ENCODE measurements at places on chromosomes 4 and X.

GRCh38 chr4:6445403-6446129 is 26.8 kb downstream of the PPP2R2C start:
- no peak for DNase-seq

- peak; percentile 37 for DNase-seq
Observed at GRCh38 chr4:80196922-80197573, at the start of gene PRDM8. PRDM8 (plus strand) TSS chr4:80197503; CDS start chr4:80200081, 2,578 bp downstream.

GRCh38 chrX:129813662-129814368 is 29.9 kb downstream of the ZDHHC9 start:
- DNase-seq: no peak

- peak; percentile 46 for DNase-seq
Observed at GRCh38 chr4:8192748-8193738, 6.0 kb upstream of the SH3TC1 start.

GRCh38 chrX:20317873-20318272 is 51.2 kb upstream of the RPS6KA3 start:
- DNase-seq: peak; percentile 2

DNA sequence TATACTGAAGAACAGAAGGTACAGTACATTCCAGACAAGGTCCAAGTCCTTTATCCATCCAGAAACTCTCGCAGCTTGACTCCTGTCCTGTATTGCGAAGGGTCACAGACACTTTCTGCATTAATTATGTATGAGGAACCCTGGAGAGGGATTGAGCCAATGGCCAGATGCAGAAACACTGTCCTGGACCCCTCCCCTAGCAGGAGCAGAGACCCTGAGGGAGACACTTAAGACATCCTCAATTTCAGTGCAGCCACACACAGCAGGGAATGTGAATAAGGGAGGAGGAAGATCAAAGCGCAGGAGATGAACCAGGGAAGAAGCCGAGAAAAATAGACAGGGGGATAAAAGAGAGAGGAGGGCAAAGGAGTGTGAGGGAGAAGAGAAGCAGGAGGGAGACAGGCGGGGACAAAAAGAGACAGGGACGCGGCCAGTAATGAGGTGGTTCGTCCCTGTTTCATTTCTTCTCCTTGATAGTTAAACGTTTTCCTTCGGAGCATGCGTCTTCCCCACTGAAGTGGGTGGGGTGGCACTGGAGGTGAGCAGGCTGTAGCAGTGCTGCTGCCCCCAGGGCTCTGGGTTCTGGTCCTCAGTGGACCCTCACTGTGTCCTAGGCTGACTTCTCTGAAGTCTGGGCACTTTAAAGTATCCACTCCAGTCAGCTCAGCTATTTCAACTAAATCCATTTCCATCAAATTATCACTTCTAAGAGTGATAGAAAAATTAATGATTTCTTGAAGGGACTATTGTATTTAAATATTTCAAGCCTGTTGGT is 356.4 kb upstream of the NOCT start:
- DNase-seq: no peak

GRCh38 chrX:10926891-10927290 is 184.2 kb upstream of the HCCS start:
- peak; percentile 6 for DNase-seq

DNA sequence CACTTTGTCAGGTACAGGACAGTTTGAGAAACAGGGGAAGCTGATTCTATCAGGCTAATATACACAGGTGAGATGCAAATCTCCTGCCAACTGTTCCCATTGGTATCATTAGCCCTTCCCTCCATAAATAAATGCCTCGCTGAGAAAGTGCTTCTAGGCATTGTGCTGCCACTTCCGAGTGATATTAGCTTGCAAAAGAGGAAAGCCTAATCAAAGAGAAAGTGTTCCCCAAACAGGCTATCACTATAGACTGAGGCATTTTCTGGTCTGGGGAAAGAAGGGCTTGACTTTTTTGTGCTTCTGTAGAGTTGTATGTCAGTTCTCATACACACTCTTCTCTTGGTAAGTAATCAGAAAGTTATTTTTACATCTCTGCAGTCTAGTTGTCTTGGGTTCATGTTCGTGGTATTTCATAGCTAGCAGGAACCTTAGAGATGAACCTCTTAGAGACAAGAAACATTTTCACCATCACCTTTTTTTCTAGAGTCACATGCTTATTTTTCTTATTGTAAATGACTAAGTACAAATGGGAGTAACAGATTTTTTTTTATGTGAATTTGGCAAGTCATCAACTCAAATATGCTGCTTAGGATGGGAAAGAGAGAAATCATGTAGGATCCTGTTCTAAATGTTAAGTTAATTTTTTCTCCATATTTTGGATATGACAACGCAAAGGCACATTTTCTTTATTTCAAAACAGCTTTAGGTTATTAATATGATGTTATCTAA is 1009.8 kb downstream of the ADGRL3 start:
- DNase-seq: no peak

- DNase-seq: no peak
Observed at GRCh38 chrX:110294087-110294486, 23.8 kb downstream of the AMMECR1 start.

GRCh38 chr4:56149591-56149990 is 200.8 kb downstream of the CEP135 start:
- no peak for DNase-seq

GRCh38 chrX:117936118-117936517 is 180.5 kb downstream of the KLHL13 start:
- peak; percentile 0 for DNase-seq

DNA sequence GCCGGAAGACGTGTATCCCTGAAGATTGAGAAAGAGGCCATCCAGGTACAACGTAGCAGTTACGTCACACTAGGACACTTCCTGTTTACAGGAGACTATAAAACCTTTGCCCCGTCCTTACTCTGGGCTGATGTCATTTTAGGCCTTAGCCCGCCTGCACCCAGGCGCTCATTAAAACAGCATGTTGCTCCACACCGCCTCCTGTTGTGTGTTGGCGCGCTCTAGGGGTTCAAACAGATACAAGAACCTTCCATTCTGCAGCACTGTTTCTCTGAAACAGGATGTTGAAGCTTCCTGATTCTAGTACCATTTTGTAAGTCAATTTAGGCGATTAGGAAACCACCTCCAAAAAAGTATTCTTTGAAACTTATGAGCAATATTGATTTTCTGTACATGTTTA is 722.1 kb downstream of the PCDH7 start:
- no peak for DNase-seq

- no peak for DNase-seq
Observed at GRCh38 chrX:127558811-127559210, 493.4 kb downstream of the ACTRT1 start.

- no peak for DNase-seq
Observed at GRCh38 chr4:1044469-1045192, 33.2 kb downstream of the FGFRL1 start.

DNA sequence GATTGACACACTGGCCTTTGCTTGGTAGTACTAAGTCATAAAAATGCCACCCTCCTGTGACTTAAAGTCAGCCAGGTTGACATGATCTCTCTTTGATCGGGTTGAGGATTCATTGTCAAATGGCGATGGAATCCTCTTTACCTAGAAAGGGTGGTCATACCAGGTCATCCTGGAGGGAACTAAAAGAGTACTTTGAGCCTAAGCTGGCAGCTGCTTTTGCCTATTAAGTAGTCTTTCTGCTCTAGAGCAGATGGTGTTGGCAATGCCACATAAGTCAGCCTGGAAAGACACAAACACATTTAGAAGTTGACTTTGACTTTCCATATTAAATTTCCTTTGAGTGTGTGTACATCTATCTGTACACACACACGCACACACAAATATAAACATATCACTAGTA is 39.2 kb upstream of the C4orf54 start:
- DNase-seq: no peak

- peak; percentile 76 for DNase-seq
Observed at GRCh38 chrX:46777971-46778810, 19.3 kb upstream of the SLC9A7 start.

- DNase-seq: peak; percentile 19
Observed at GRCh38 chr4:139144161-139144859, 32.7 kb downstream of the ELF2 start.

- DNase-seq: no peak
Observed at GRCh38 chrX:135287266-135287823, 21.9 kb upstream of the ETDC start.

GRCh38 chrX:130715299-130715698 is 187.7 kb downstream of the ENOX2 start:
- no peak for DNase-seq

- DNase-seq: peak; percentile 53
Observed at GRCh38 chr4:1039493-1040343, 28.3 kb downstream of the FGFRL1 start.

GRCh38 chr4:62018537-62018936 is 818.4 kb downstream of the ADGRL3 start:
- no peak for DNase-seq

GRCh38 chr4:84403656-84404055 is 95.4 kb downstream of the NKX6-1 start:
- DNase-seq: peak; percentile 3

DNA sequence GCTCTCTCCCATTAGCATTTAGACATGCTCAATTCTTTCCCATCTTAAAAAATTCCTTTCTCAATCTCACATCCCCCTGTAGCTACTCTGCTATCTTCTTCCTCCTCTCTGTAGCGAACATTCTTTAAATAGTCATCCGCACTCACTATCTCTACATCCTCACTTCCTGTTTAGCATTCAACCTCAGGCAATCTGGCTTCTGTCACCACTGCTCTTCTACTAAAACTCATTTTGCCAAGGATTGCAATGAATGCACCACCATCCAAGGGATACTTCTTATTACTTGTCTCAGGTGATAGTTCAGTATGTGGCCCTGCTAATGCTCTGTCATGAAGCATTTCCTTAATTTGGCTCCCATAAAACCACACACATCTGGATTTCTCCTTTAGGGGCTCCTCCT is 10.9 kb upstream of the TET2 start:
- DNase-seq: no peak

DNA sequence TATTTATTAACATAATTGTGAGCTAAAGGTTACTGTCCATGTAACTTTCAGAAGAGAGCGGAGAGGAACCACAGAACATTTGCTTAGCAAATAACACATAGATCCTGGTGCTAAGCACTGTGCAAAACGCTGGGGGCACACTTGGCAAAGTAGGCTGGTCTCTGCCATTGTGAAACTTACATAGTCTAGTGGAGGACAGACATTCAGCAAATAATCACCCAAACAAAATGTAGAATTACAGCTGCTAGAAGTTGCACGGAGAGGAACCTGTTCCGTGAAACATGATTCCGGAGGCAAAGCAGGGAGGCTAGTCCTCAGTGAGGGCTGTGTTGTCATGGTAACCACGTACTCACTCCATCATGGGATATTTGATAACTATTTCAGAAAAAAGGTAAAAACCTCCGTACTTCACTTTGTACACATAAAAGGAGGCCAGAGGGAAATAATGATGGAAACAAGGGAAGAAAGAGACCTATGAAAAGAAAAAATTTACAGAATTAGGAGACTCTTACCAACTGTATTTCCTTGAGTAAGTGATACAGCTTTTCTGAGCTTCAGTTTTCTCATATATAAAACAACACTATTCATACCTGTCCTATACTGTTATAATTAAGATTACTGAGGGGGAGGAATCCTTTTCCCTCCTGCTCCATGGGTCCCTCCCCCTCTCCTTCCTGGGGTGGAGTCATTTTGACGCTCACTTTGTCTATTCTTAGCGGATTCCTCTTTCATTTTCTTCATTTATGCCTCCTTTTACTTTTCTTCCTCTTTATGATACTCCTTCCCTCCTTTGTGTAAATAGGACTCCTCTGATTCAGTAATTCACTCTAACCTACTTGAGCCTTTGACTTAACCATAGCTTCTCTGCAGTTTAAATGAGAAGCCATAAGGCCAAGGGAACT is 825 bp upstream of the RASGEF1B start:
- DNase-seq: peak; percentile 6

GRCh38 chrX:150944233-150944632 is 38.9 kb upstream of the HMGB3 start:
- DNase-seq: no peak

GRCh38 chr4:90189178-90189577 is 62.0 kb downstream of the CCSER1 start:
- DNase-seq: no peak

DNA sequence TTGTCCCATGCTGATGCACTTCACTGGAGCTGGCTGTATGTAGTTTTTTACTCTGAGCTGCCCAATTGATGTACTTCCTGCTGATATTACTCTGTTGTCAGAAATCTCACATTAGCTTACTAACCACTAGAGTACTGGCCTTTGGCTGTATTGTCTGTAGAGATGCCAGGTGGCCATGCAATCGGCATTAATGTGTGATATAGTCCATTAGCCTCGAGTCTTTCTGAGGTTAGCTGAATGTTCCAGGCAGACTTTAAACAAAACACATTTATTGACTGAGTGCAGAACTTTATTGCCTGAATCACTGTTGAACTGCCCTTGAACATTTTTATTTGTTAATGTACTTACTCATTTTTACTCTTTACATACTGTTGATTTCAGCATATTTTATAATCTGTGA is 335.2 kb downstream of the PCDH10 start:
- DNase-seq: no peak

DNA sequence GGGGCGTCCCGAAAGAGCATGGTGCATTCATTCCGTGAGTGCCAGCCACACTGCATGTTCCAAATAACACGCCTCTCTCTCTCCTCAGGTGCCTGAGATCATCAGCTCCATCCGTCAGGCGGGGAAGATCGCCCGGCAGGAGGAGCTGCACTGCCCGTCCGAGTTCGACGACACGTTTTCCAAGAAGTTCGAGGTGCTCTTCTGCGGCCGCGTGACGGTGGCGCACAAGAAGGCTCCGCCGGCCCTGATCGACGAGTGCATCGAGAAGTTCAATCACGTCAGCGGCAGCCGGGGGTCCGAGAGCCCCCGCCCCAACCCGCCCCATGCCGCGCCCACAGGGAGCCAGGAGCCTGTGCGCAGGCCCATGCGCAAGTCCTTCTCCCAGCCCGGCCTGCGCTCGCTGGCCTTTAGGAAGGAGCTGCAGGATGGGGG is 54.2 kb downstream of the PTTG2 start:
- DNase-seq: no peak

- peak; percentile 60 for DNase-seq
Observed at GRCh38 chrX:77742788-77743476, 43.1 kb downstream of the ATRX start.

DNA sequence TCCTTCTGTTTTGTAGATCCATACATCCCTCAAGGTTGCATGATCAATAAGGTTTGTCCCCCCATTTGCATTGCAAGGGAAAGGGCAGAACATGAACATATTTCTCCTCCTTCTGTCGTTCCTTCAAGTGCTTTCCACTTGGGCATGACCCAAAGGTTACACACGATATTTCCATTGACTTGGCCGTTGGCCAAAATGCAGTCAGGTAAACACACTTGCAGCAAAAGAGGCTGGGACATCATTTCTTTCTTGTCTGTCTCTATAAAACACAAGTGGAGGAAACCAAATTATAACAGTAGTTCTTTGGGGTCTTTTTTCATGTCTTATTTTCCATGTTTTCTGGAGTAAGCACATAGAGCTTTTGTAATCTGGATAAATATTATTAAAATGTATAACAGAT is 156.1 kb downstream of the FRAS1 start:
- no peak for DNase-seq
